Activated T-cell treated with anti-CD3 and anti-CD28 coated beads, Interleukin-2, amount 50 U/mL, for 72 hours (primary cell): ENCODE measurements at places on chromosomes 13 and 19. TPM values are rescaled to one million over a fixed set of nuclear protein-coding genes. Genes with fewer than 3 reads are reported as not detected.

Gene ALOX5AP
- 56.3 TPM for total RNA-seq

Gene KIR3DL2
- total RNA-seq, result 0.89 TPM

Gene FUT6
- total RNA-seq, result not detected

Gene KRTDAP
- not detected for total RNA-seq

Gene ADGRE1
- 15.8 TPM for total RNA-seq

Gene SIGLEC7
- not detected for total RNA-seq

Gene ZNF177
- 1.7 TPM for total RNA-seq

Gene CLIP3
- total RNA-seq, result 1.0 TPM

Gene FGF22
- not detected for total RNA-seq

Gene PALM3
- 0.10 TPM for total RNA-seq

Gene TSHZ3
- 0.74 TPM for total RNA-seq

Gene ZNF791
- total RNA-seq, result 19.8 TPM

Gene CERS1
- not detected for total RNA-seq

Gene DCT
- 0.49 TPM for total RNA-seq
